NCI-H1694 (cell line): ENCODE measurements at places on chromosomes 6 and 20.

DNA sequence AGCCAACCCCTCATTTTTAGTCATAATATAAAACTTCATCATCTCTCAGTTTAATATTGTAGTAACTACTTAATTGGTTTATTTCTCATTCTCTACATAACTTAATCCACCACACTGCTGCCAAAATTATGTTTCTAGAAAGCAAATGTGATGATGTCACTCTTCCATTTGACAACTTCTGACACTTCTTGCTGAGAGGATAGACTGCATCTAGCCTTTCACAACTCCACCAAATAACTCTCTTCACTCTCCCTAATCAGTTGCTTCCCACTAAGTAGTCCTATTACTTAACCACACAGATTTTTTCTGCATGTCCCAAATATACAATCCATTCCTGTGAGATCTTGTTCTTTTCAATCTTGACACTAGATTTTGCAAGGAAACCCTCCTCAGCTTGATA is 951.3 kb downstream of the EPHA7 start:
- DNase-seq, result no peak

GRCh38 chr6:155584006-155584405 is 128.4 kb upstream of the NOX3 start:
- no peak for DNase-seq

DNA sequence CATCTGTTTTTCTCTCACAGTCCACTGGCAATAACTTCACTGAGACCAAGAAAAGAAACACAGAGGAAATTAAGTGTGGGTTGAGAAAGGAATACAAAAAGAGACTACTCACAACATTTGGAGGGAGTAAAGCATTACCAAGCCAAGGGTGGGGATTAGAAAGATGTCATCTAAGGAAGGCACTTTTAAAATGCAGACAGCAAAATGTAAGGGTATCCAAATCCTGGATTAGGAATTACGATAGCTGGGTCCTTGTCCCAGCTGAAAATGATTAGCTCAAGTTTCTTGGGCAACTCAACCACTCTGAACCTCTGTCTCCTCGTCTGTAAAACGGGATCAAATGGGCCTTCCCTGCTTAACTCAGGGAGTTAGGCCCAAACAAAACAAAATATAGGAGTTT is 2.2 kb downstream of the LEMD2 start:
- DNase-seq, result no peak

GRCh38 chr6:136914947-136915346 is 7.2 kb upstream of the SLC35D3 start:
- DNase-seq, result no peak

DNA sequence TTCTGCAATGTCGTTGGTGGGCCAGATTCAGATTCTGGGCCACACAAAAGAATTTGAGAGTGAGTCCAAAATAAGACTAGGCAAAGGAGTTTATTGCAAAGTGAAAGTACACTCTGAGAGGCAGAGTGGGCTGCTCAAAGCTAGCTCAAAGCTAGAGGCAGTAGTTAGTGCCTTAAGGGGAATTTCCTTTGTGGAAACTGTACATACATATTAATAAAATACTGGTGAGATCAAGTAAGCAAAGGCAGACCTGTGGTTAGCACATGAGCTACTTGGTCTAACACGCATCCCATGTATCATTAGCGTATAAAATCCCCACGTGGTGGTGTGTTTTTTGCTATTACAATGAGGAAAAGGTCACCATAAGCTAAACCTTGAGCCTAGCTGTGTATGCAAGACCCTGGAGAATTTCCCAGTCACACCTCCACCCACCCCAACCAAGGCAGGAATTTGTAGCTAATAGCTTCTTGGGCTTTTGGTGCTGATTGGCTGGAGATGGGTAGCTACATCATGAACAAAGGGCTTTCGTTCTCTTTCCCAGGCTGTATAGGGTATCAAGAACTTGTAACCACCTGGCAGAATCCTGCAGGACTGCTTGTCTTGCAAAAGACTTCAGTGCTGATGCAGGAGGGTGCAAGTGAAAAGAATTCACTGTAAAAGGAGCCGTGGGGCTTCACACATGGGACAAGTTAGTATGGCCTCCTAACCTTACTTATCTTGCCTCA is 14.7 kb upstream of the TRIM26 start:
- DNase-seq, result no peak
